Kidney (tissue), 22 donors: ENCODE measurements at places on chromosomes 11 and 22. TPM values are rescaled to one million over a fixed set of nuclear protein-coding genes. Genes with fewer than 3 reads are reported as not detected.

OR2AG1 gene
- total RNA-seq, result not detected

GRCh38 chr11:93512949-93513667 lies 30.1 kb downstream of the SMCO4 start:
- H3K27ac ChIP-seq, result no peak overlapping the region
- no peaks in the 10 kb centered on the region for H3K36me3 ChIP-seq
- no peak overlapping the region for H3K4me3 ChIP-seq
- no peak for DNase-seq

DNA sequence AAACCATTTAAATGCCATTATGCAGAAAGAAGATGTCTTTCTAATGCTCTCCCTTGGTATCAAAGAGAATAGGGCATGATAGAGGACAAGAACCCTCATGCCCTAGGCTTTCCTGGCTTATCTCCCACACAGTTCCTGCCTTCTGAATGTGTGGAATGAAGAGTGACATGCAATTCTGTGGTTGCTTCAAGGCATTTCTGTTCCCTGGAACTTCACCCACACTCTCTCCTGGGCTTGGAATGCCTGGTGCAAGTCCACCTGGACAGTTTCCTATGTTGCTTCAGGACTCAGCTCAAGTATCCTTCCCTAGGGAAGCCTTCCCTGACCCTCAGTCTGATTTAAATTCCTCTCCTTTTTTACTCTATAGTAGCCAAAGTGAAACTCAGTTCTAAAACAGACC lies 53.8 kb upstream of the DRD2 start:
- no peak overlapping the region for H3K4me3 ChIP-seq
- H3K27me3 ChIP-seq, result no peaks in the 10 kb centered on the region
- no peaks in the 10 kb centered on the region for H3K4me1 ChIP-seq
- H3K36me3 ChIP-seq, result no peaks in the 10 kb centered on the region
- no peak for DNase-seq

DNA sequence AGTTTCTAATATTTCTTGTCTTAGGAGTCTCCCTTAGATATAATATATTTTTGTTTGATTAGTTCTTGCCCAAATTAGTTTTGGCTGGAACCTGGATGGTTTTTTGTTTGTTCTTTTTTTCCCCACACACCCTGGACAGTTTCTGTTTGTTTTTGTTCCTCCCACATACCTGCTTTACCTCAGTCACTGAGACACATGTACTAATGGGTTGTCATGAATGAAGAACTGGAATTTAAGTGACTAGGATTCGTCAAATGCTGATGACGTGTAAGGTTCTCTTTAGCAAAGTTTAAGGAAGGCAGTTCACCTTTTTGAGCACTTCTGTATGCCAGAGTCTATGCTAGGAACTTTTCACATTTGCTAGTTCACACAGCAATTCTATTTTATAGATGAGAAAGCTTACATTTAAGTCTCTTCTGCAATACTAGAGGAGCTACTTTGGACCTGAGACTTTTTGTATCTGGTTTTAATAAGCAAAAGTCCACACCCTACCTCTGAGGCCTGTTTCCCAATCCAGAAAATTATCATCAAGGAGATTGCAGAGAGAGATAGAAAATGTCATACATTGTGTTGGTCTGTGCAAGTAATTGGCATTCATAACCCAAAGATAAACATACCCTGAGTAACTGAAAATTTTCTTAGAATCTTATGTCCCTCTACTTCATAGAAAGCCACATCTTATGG lies 86.7 kb upstream of the RAB1B start:
- no peaks in the 10 kb centered on the region for H3K27me3 ChIP-seq
- H3K4me1 ChIP-seq, result no peaks in the 10 kb centered on the region
- no peak overlapping the region for H3K27ac ChIP-seq
- no peaks in the 10 kb centered on the region for H3K36me3 ChIP-seq
- no peak overlapping the region for H3K4me3 ChIP-seq
- DNase-seq, result no peak

TENM4 gene
- total RNA-seq, result 31.0 TPM

OR4D5 gene
- total RNA-seq, result not detected

OLFML1 gene
- 7.6 TPM for total RNA-seq

CNGA4 gene
- 0.22 TPM for total RNA-seq

- no peaks in the 10 kb centered on the region for H3K36me3 ChIP-seq
- H3K27me3 ChIP-seq, result no peaks in the 10 kb centered on the region
- no peak overlapping the region for H3K27ac ChIP-seq
- no peak for DNase-seq
- no peak overlapping the region for H3K4me3 ChIP-seq
These were observed 51.5 kb downstream of the RBFOX2 start for GRCh38 chr22:35977136-35977535.

- no peak overlapping the region for H3K27ac ChIP-seq
- no peaks in the 10 kb centered on the region for H3K36me3 ChIP-seq
- H3K4me1 ChIP-seq, result no peaks in the 10 kb centered on the region
- H3K4me3 ChIP-seq, result no peak overlapping the region
- no peak for DNase-seq
- H3K27me3 ChIP-seq, result no peaks in the 10 kb centered on the region
These were observed 31.7 kb downstream of the KIRREL3 start for GRCh38 chr11:126968915-126969314.

DNA sequence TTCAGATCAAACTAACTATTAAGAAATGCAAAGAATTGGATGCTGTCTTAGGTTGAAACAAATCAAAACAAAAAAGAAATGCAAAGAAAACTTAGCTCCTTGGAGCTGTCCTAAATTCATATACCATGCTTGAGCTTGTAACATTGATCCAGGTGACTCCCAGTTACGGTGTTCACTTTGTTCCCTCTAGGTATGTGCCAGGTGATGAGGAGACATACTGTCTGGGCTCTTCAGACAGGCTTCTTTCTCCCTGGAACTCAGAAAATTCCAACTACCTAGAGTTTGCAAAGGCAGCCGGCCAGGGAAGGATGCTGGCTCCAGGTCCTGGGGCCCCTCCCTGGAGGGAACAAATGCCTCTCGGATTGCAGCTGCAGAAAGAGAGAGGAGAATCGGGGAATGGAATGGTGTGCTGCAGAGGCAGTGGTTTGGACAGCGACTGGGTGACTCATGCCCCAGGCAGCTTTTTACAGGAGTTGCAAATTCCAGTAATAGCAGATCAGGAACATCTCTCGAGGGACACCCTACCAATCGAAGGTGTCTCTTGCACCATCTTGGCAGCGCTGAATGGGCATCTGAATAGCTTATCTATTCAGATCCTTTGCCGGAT lies 12.3 kb upstream of the ASPHD2 start:
- H3K27ac ChIP-seq, result no peak overlapping the region
- H3K36me3 ChIP-seq, result no peaks in the 10 kb centered on the region
- no peaks in the 10 kb centered on the region for H3K4me1 ChIP-seq
- no peaks in the 10 kb centered on the region for H3K27me3 ChIP-seq

- H3K36me3 ChIP-seq, result peaks cover 34% of the 10 kb centered on the region
- peaks cover 42% of the 10 kb centered on the region for H3K4me1 ChIP-seq
- no peak overlapping the region for H3K27ac ChIP-seq
- H3K27me3 ChIP-seq, result no peaks in the 10 kb centered on the region
- no peak overlapping the region for H3K4me3 ChIP-seq
These were observed 3.5 kb downstream of the CD151 start for GRCh38 chr11:836274-836673.

SMIM35 gene
- not detected for total RNA-seq

DNA sequence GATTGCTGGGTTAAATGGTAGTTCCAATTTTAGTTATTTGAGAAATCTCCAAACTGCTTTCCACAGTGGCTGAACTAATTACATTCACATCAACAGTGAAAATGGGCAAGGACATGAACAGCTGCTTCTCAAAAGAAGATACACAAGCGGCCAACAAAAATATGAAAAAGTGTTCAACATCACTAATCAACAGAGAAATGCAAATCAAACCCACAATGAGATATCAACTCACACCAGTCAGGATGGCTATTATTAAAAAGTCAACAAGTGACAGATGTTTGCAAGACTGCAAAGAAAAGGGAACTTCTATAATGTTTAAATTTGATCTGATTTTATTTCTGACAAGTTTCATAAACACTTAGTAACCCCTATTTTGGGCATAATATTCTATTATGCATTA lies 537.5 kb downstream of the DLG2 start:
- H3K27me3 ChIP-seq, result no peaks in the 10 kb centered on the region
- no peak overlapping the region for H3K4me3 ChIP-seq
- DNase-seq, result no peak
- H3K4me1 ChIP-seq, result no peaks in the 10 kb centered on the region

MDK gene
- total RNA-seq, result 38.3 TPM

THAP7 gene
- total RNA-seq, result 25.5 TPM

GRCh38 chr22:36368359-36368983 lies 19.3 kb downstream of the MYH9 start:
- no peaks in the 10 kb centered on the region for H3K36me3 ChIP-seq
- no peaks in the 10 kb centered on the region for H3K27me3 ChIP-seq
- peak overlapping the region; percentile 89 for H3K27ac ChIP-seq

- no peak overlapping the region for H3K4me3 ChIP-seq
- DNase-seq, result no peak
- H3K36me3 ChIP-seq, result no peaks in the 10 kb centered on the region
- no peaks in the 10 kb centered on the region for H3K4me1 ChIP-seq
- H3K27me3 ChIP-seq, result no peaks in the 10 kb centered on the region
- no peak overlapping the region for H3K27ac ChIP-seq
These were observed 19.6 kb upstream of the TP53I11 start for GRCh38 chr11:44970293-44970692.

DNA sequence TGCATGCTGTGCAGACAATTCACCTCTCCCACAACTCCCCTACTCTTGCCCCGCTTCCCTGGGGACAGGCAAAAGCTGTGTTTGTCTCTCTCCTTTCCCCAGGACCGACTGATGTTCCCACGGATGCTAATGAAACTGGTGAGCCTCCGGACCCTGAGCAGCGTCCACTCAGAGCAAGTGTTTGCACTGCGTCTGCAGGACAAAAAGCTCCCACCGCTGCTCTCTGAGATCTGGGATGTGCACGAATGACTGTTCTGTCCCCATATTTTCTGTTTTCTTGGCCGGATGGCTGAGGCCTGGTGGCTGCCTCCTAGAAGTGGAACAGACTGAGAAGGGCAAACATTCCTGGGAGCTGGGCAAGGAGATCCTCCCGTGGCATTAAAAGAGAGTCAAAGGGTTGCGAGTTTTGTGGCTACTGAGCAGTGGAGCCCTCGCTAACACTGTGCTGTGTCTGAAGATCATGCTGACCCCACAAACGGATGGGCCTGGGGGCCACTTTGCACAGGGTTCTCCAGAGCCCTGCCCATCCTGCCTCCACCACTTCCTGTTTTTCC lies 1.4 kb upstream of the MADD start:
- H3K36me3 ChIP-seq, result no peaks in the 10 kb centered on the region
- DNase-seq, result no peak
- H3K27ac ChIP-seq, result peak overlapping the region; percentile 91
- no peak overlapping the region for H3K4me3 ChIP-seq
- H3K27me3 ChIP-seq, result no peaks in the 10 kb centered on the region

GRCh38 chr11:92596596-92597317 lies 372.1 kb downstream of the FAT3 start:
- H3K4me1 ChIP-seq, result no peaks in the 10 kb centered on the region
- H3K36me3 ChIP-seq, result no peaks in the 10 kb centered on the region
- H3K27ac ChIP-seq, result no peak overlapping the region
- no peak overlapping the region for H3K4me3 ChIP-seq
- no peaks in the 10 kb centered on the region for H3K27me3 ChIP-seq

DNA sequence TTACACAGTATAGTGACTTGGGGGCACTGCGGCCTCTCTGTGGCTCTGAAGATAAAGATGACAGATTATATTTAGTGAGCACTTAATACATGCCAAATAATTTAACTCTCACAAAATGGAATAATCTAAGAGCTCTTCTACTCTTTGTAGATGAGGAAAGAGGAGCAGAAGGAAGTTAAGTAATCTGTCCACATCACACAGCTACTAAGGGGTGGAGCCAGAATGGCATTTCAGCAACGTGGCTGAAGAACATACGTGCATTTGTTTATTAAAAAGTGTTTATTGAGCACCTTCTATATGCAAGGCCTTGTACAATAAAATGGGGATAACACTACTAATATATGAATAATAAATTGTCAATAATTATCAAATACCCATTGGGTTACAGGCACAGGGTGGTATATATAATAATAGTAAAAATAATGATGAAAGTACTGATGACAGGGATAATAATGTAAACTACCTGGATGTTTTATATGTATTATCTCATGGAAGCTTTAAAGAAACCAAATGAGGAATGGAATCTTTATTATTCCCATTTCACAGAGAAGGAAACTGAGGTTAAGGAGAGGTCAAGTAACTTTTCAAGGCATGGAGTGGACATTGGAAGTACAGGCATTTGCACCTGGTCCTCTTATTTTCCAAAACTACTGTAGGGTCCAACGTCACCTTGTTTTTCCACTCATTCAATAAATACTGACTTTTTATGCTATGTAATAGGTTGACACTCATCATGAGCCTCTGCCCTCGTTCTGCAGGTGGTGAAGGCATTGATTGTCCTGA lies 38.0 kb upstream of the IL17RA start:
- no peaks in the 10 kb centered on the region for H3K27me3 ChIP-seq
- H3K27ac ChIP-seq, result no peak overlapping the region
- no peaks in the 10 kb centered on the region for H3K36me3 ChIP-seq
- no peaks in the 10 kb centered on the region for H3K4me1 ChIP-seq

DNA sequence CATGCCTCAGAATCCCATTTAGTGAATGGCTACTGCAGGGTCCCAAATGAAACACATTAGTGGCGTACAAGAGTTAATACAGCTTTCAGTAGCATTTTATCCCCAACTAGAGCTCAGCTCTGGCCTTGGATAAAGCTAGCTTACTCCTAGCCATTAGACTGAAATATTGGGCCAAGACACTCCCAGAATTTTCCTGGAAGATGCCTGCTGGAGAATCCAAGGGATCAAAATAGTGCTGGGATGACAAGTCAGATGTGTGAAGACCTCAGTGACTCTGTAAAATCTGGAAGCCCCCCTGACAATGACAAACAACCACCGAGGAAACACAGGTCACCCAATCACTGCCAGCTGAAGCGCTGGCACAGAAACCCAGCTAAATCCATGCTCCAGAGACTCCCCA lies 303.1 kb upstream of the SORL1-AS1 start:
- no peaks in the 10 kb centered on the region for H3K36me3 ChIP-seq
- no peaks in the 10 kb centered on the region for H3K27me3 ChIP-seq
- no peak overlapping the region for H3K27ac ChIP-seq
- H3K4me3 ChIP-seq, result no peak overlapping the region

- no peak overlapping the region for H3K4me3 ChIP-seq
- DNase-seq, result no peak
- no peak overlapping the region for H3K27ac ChIP-seq
- no peaks in the 10 kb centered on the region for H3K4me1 ChIP-seq
These were observed 20.3 kb downstream of the CCDC83 start for GRCh38 chr11:85875505-85875904.

GRCh38 chr11:9263840-9264315 lies 1.3 kb downstream of the DENND5A start:
- no peaks in the 10 kb centered on the region for H3K27me3 ChIP-seq
- peaks cover 4% of the 10 kb centered on the region for H3K4me1 ChIP-seq
- DNase-seq, result no peak

DNA sequence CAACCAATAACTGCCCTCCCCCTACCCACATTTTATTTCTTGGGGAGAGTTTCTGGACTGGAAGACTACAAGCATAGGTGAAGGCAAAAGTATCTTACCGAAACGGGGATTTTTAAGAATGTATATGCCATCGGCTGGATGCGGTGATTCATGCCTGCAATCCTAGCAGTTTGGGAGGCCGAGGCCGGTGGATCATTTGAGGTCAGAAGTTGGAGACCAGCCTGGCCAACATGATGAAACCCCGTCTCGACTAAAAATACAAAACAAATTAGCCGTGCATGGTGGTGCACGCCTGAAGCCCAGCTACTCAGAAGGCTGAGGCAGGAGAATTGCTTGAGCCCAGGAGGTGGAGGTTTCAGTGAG lies 20.8 kb upstream of the SLN start:
- H3K27me3 ChIP-seq, result no peaks in the 10 kb centered on the region
- no peak overlapping the region for H3K4me3 ChIP-seq
- H3K27ac ChIP-seq, result no peak overlapping the region
- H3K36me3 ChIP-seq, result no peaks in the 10 kb centered on the region
- no peaks in the 10 kb centered on the region for H3K4me1 ChIP-seq

- no peaks in the 10 kb centered on the region for H3K27me3 ChIP-seq
- H3K4me1 ChIP-seq, result no peaks in the 10 kb centered on the region
- no peak for DNase-seq
- H3K27ac ChIP-seq, result no peak overlapping the region
These were observed 18.3 kb upstream of the OR56A3 start for GRCh38 chr11:5923794-5924193.
